ENCODE measurements at places on chromosomes 4 and X. TPM values are rescaled to one million over a fixed set of nuclear protein-coding genes. Genes with fewer than 3 reads are reported as not detected.

Gene ATP1B4
- polyA plus RNA-seq, result 376 TPM

Gene GNRHR
- 0.34 TPM for polyA plus RNA-seq

Gene RTL9
- 2.6 TPM for polyA plus RNA-seq

Gene GPR119
- not detected for polyA plus RNA-seq

Gene ENPEP
- polyA plus RNA-seq, result 18.6 TPM

Gene HTRA3
- 53.9 TPM for polyA plus RNA-seq

Gene SPANXN3
- polyA plus RNA-seq, result not detected

Gene APOOL
- 14.5 TPM for polyA plus RNA-seq

Gene MAGEA2
- polyA plus RNA-seq, result not detected

Gene CT45A3
- not detected for polyA plus RNA-seq

Measured in muscle of back (tissue), 13 donors.